ENCODE measurements at places on chromosomes 7 and 10.

DNA sequence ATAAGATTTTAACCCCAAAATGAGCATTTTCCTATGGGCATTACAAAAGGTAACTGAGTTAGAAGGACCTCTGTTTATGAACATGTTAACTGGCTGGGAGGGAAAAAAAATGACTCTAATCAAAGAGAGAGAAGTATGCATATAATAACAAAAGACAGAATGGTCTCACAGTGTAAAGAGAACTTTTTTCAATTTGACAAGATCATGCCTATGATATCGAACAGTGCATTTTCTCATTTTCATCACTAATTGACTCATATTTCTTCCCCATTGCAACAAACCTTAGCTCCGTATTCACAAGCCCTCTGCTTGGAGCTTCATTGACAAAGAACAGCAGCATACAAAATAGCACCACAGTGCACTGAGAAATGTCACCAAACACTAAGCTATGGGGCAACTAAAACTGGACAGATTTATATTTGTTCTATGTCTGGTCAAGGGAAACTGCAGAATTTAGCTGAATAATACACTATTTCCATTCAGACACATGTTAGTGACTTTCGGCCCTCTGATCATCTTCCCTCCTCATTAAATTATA lies 45.6 kb downstream of the SMURF1 start:
- no peak for DNase-seq

GRCh38 chr10:122544493-122544892 lies 16.1 kb upstream of the DMBT1 start:
- DNase-seq, result no peak

GRCh38 chr7:122658856-122659255 lies 40.1 kb downstream of the RNF133 start:
- DNase-seq, result no peak

- no peak for DNase-seq
Measured at GRCh38 chr7:13841284-13841683, 148.2 kb downstream of the ETV1 start.

GRCh38 chr7:4268040-4268965 lies 413.8 kb upstream of the FOXK1 start:
- no peak for DNase-seq

DNA sequence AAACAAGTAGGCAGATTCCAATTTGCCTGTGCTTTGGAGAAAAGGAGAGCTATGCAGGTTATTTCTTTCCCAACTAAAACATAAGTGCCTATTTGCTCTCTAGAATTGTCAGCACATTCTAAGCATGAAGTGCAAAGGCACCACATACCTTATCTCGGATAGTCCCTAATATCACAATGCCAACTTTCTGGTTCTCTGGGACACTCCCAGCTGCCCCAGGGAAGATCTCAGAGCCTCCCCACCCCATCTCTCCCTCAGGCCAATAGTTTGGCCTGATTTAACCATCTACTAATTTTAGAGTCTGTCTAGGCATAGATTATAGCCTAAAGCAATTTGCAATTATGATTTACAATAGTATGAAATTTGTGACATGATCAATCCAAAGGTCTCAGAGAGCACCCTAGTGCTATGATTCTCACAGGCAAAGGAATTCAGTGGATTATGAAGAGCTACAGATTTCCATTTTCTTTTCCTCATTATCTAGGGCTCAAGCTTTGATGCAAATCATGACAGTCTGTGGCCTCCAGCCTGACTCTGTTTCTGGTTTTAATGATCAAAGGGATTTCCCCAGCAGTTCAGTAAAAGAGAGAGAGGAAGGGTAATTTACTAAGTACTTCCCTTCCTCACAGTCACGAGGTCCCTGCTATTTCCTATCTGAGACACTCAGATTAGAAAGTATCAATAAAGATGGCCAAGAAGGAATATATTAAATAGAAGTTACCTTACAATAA lies 29.0 kb upstream of the IL6 start:
- no peak for DNase-seq

- DNase-seq, result no peak
Measured at GRCh38 chr7:35723011-35723410, 28.1 kb upstream of the HERPUD2 start.

- no peak for DNase-seq
Measured at GRCh38 chr7:136251826-136252225, 274.7 kb upstream of the MTPN start.

DNA sequence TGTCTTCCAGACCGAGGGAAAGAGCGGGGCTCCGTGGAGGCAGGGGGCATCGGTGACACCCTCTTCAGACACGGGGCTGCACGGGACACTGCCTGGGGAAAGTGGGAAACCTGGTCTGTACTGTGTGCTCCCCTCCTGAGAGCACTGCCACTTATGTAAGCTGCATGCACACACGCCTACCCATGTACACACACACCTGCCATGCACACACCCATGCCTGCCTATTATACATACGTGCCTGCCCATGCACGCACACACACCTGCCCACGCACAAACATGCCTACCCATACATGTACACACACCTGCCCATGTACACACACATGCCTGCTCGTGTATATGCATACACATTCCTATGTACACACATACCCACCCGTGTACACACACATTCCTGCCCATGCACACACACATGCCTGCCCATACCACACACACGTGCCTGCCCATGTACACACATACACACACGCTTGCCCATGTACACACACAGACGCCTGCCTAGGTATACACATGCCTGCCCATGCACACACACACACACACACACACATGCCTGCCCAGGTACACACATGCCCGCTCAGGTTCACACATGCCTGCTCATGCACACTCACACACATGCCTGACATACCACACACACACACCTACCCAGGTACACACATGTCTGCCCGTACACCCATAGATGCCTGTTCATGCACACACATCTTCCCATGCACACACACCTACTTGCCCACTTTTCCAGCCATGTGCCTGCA lies 35.5 kb upstream of the CALN1 start:
- no peak for DNase-seq

DNA sequence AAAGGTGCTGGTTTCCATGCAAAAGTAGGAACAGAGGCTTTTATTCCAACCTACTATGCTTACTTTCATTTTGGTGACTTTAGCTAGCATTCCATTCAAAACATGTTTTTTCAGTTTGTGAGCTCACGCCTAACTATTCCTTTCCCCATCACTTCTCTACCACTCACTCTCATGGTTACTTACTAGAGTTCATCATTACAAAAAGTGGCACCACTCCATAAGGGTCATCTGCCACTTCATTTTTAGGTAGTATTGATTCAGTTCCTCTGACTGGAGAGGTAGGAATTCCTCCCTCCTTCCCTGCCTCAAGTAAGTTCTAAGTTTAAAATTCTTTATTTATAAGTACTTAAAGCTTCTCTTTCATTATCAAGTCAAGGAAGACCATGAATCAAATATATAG lies 543.1 kb downstream of the HTR7 start:
- no peak for DNase-seq

DNA sequence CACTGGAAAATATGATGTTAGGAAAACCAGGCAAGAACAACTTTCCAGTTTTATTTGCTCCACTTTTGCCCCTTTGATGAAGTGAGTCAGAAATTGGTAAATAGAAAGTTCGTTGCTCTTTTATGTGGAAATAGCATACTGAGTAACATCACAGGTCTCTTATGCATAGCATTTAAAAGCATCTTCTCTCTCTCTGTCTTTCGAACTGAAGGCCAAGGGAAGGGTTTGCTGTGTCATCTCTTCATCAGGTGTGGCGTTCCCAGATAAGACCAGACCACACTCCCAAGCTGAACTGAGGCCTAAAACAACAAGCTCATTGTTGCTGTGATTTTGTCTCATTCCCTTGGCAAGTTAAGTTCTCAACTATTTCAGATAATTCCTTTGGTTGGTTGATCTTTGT lies 131.8 kb upstream of the GRB10 start:
- no peak for DNase-seq

DNA sequence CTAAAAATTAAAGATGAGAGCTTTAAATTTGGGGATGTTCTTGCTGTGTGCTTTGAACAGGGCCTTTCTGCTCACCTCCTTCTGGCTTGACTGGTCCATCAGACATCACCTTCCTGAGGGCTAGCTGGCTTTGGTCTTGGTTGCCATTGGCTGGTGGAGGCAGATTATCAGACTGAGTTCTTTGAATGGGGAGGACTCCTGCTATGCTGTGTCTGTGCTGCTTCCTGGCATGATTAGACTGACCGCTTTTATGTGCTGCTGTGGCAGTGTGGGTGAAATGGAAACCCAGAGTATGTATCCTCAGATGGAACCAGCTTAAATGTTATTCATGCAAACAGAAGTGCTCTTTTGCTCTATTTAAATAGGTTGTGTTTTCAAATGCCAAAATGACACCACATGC lies 341.6 kb downstream of the PCLO start:
- DNase-seq, result no peak

DNA sequence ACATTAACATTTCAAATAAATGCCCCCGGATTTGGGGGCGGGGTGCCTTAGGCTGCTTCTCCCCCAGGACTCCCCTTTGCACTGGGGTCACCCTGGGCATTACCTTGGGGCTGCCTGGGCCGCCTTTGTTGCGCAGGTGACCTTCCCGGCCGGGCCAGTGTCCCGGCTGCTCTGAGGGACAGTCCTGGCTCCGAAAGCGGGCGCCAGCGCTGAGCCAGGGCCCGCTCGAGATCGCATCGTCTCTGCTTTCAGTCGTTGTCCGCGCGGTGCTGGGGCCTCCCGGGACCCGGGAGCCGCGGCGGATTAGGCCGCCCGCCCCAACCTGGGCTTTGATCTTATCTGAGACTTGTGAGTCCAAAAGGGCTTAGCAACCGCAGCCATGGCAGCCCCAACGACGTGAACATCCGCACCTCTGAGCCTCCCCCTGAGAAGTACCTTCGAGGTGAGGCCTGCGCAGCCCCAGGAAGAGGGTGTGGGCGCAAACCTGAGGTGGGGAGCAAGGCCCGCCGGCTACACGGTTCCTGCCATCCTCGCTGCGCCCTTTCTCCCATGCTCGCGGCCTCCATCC lies 14.8 kb upstream of the WAPL start:
- no peak for DNase-seq

- no peak for DNase-seq
Measured at GRCh38 chr7:128385988-128386925, 23.5 kb downstream of the IMPDH1 start.

- DNase-seq, result no peak
Measured at GRCh38 chr10:117261501-117261900, 20.6 kb downstream of the SLC18A2 start.

DNA sequence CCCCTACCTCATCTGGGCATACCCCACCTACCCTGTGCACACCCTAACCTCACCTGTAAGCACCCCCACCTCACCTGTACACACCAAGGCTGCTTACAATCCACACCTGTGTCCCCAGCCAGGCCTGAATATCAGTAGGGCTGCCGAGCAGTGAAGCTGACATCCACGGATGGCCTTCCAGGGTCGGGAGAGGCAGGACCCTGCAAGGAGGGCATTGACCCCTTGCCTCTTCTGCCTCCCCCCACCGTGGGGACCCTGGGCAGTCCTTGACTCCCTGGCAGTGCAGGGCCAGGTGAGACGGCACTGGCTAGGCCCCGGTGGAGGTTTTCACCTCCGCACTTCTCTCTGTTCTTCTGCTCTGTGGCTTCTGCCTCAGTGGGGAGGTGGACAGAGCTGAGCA lies 37.6 kb upstream of the ELFN1 start:
- no peak for DNase-seq

DNA sequence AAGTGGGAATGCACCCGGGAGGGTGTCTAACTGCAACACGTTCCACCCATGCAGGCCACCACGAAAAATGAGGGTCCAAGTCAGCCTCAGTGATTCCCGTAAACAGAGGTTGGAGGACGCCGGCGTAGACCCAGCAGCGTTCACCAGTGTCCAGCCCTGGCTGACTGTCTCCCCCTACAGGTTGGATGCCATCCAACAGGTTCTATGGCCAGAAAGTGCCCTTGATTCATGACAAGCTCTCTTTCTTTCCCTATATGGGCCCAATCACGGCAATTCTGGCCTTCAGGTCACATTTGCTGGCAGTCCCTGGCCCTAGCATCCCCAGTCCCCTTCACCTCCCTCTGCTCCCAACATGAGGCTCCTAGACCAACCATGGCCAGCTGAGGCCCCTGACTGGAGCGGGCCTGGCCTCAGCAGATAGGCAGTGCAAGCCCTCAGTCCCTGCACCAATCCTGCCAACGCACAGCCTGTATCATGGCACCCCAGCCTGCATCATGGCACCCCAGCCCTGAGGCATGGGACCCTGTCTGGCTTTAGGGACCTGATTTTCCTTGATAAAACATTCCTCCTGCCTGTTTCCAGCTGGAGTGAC lies 227.4 kb downstream of the GRID1 start:
- no peak for DNase-seq

DNA sequence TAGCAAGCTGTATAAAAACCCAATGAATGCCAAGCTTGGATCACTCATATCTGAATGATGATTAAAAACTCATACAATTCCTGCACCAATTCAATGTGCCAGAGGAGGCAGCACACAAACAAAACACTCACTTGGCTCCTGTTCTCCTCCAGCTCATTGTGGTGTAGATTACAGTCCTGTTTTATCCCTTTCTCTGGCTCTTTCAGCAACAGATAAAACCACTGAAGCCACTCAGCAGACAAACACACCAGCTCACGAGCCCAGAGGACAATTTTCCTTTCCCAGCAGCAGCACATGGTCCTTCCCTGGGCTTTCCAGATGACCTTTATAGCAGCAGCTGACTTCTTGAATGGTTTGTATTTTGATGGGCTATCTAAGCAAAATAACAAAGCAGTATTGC lies 107.3 kb upstream of the STARD3NL start:
- DNase-seq, result no peak

- no peak for DNase-seq
Measured at GRCh38 chr7:152636441-152636840, 39.5 kb downstream of the XRCC2 start.

DNA sequence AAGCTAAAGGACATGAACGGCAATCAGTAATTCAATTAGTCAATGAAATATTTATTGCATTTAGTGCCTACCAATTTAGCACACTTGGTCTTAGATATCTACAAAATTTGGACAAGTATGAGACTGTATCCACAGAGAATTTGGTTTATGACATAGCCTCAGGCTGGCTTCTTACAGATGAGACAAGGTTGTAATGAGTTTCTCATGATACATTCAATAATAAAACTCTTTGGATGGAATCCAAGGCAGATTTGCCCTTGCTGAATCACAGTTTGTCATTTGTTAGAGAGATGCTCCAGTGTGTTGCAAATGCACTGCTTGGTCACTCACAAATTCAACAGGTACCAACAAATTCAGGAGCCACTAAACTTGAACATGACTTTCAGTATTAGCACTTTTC lies 162.5 kb downstream of the GPR37 start:
- DNase-seq, result no peak

DNA sequence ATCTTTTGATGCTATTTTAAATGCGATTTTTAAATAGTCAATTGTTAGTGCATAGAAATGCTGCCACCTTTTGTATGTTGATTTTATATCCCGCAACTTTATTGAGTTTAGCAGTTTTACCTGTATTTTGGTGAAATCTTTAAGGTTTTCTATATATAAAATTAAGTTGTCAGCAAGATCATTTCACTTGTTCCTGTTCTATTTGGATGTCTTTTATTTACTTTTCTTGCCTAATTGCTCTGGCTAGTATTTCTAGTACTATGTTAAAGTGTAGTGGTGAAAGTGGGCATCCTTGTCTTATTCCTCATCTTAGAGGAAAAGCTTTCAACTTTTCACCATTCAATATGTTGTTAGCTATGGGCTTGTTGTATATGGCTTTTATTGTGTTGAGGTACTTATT lies 813.3 kb upstream of the CELF2 start:
- DNase-seq, result no peak

GRCh38 chr10:19570991-19571390 lies 245.2 kb upstream of the PLXDC2 start:
- no peak for DNase-seq

GRCh38 chr7:5629941-5630340 lies 151.5 kb downstream of the RNF216 start:
- DNase-seq, result no peak

Measured in smooth muscle cell of the brain vasculature (primary cell).